ENCODE measurements at places on chromosomes 13 and 19.

DNA sequence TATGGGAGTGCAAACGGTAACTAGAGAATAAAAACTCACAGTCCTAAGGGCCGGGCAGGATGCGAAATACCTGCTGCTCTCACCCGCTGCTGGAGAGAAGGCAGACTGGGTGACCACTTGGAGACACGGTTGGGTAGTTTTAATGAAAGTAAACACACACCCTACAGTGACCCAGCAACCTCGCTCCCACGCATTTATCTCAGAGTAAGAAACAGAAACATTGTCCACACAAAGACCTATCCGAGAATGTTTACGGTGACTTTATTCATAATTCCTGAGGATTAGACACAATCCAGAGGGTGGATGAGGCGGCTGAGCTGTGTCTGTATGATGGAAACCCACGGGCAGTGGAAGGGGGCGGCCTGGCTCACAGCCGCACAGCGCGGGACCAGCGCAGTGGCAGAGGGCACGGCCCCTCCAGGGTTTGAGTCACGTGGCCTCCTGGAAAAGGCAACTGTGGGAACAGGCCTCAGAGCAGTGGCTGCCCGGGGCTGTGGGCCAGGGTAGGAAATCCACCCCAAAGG lies 73.5 kb upstream of the C13orf46 start:
- DNase-seq, result no peak

DNA sequence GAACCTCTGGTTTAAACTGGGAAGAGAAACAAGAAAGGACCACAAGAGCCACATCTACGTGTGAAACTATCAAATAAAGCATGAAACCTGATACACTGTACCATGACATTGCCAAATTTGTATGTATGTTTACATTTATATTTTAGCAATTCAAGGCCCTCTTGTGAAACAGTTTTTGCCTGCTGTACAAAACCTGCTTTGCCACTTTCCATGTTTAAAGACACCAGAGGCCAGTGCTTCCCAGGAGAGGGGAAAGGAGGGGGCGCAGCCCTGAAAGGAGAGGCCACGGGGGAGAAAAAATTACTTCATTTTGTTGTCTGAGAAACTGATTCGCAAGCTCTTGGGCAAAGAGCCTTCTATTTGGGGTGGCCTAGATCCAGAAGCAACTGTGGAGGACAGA lies 124.8 kb downstream of the DCLK1 start:
- DNase-seq, result no peak

- DNase-seq, result no peak
Measured at GRCh38 chr19:11554160-11554559, 4.9 kb downstream of the ELOF1 start.

DNA sequence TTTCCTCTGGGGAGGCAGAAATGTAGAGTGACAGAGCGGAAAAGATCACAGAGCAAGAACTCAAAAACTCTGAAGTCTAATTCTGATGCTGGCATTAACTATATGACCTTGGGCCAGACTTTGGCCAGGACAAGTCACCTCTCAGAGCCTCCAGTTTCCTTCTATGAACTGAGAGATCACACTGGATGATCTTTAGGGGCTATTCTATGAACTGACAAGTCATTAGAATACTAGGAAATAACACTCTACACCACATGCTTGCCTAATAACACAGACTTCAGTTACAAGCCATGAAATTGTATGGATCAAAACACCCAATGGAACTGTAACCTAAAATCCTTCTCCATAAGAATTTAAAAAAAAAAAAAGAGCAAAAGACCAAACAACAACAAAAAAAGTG lies 16.9 kb downstream of the SLC25A30 start:
- DNase-seq, result no peak

GRCh38 chr13:79973533-79973963 lies 367.4 kb downstream of the SPRY2 start:
- DNase-seq, result no peak

DNA sequence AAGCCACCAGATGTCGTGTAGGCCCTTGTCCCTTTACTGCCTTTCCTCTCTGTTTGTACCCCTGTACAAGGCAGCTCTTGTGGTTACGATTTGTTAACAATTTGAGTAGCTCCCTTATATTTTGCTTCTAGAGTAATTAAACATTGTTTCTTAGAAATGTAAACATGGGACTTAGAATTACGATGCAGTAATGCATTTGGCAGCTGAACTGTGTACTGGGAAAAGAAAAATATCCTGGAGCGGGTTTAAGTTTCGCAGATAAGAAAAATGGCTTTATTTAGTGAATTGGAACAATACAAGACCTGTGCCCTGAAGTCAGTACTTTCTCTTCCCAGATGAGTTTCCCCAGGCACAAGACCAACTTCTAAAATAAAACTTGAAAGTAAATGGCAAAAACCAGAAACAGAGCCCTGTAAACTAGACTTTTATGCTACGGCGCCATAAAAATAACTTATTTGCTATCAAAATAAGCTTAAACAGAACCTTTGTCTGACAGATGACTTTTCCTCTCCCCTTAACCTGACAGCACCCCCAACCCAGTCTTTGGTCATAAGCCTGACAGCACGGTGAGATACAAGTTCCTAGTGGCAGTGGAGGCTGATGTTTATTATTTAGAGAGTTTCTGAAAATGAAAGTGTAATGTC lies 63.0 kb downstream of the LRCH1 start:
- no peak for DNase-seq

GRCh38 chr19:12973236-12973635 lies 3.9 kb downstream of the DAND5 start:
- no peak for DNase-seq

DNA sequence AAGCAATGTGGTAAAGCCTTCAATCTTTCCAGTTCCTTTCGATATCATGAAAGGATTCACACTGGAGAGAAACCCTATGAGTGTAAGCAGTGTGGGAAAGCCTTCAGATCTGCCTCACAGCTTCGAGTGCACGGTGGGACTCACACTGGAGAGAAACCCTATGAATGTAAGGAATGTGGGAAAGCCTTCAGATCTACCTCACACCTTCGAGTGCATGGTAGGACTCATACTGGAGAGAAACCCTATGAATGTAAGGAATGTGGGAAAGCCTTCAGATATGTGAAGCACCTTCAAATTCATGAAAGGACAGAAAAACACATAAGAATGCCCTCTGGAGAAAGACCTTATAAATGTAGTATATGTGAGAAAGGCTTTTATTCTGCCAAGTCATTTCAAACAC lies 15.6 kb upstream of the ZNF763 start:
- DNase-seq, result no peak

DNA sequence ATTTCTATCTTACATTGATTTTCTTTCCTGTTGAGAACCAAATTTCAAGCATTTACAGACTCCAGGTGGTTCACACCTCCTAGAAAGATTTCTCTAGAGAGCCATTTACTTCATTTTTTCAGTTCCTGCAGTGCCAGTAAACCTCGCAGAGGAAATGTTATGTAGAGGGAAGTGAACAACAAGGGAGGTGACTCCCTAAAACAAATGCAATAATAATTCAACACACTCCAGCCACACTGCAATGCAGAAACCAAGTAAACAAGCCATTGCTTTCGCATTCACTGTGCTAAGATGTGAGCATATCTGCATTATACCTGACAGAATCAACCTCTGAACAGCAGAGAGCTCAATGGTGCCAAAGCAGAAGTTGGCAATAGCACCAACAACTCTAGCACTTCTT lies 215.1 kb downstream of the RBM26 start:
- DNase-seq, result no peak

DNA sequence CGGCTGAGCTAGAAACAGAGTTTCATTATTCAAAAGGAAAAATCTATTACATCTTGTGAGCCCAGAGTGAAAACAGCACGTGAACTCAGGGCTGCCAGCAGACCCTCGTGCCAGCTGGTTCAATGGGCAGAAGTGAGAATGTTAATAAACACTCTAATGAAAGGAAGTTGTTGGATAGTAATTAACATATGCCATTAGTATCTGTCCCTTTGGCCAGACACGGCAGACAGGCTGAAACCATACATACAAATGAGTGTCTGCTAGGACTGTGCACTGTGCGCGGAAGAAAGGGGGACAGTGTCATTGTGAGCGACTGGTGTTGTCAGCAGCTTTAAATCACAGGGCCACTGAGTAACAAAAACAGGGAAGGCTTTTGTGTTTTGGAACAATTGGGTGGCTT lies 121.9 kb upstream of the TSC22D1 start:
- no peak for DNase-seq

DNA sequence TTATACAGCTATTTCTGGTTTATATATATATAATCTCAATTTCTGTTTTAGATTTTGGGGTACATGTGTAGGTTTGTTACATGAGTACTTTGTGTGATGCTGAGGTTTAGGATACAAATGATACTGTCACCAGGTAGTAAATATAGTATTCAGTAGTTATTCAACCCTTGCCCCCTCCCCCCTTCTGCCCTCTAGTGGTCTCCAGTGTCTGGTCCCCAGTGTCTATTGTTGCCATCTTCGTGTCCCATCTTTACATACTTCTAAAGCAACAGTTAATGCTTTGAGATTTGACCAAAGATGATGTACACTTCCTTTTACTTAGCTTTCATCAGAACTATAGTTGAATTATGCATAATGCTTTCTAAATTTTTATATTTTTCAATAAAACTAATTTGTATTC lies 1623.4 kb upstream of the PRR20A start:
- no peak for DNase-seq

GRCh38 chr13:98517576-98518310 lies 59.2 kb downstream of the STK24 start:
- no peak for DNase-seq

- no peak for DNase-seq
Measured at GRCh38 chr19:37914908-37915307, 7.9 kb downstream of the SIPA1L3 start.

DNA sequence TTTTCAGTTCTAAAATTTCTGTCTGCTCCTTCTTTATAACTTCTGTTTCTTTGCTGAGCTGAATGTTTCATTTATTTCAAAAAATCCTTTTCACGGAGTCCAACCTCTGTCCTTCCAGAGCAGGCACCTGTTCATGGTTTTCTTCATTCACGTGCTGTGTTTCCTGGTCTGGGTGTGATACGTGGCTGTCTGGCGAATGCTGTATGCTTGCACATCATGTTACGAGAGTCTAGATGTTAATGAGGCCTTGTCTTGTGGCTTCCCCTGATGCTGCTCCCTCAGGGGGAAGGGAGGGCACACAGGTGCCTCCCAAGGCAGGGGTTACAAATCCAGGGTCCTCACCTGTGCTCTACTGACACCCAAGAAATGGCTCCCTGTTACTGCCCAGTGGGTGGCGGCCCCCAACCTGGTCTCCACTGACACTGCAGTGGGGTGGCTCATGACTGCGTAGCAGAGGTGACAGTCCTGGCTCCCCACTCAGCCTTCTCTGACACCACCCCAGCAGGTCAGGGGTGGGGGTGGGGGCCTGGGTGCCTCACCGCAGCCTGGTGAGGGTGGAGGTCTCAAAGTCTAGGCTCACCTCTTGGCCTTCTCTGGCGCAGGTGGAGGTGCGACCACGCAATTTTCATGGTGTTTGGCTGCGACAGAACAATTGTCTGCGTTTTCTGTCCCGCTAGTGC lies 20.1 kb upstream of the RAB20 start:
- no peak for DNase-seq

DNA sequence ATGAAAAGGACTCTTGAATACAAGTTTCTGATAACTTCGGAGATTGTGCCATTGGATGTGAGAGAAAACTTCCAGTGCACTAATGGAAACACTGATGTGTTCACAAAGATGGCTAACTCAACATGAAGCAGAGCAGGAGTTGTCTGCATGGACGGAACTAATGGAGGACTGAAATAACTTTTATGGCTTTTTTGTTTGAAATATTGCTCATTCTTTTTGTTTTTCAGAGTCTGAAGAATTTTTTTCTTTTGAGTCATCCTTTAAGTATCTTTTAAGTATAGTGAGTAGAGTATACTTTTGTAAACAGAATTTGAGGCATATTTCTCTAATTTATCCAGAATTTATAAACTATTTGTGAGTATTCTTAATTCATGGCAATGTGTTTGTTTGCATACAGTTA lies 25.7 kb downstream of the CRYL1 start:
- no peak for DNase-seq

- DNase-seq, result no peak
Measured at GRCh38 chr13:94444826-94445225, 34.7 kb downstream of the DCT start.

DNA sequence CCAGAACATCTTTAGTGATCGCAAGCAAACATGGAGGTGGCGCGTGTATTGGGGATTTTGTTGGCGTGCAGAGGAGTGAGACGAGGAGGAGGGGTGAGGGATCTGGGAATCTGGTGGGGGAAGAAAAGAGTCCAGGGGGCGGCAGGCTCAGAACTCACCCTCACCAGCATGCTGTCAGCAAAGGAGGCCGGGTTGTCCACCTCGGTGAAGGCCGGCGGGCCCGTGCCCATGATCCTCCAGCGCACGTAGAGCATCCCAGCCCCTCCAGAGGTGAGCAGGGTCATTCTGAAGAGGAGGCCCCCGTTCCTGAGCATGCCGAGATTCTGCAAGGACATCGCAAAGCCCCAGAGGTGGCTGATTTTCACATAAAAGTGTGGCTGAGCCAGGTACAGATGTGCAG lies 37.2 kb downstream of the TMTC4 start:
- no peak for DNase-seq

GRCh38 chr19:3593156-3593555 lies 7.9 kb downstream of the GIPC3 start:
- DNase-seq, result no peak

DNA sequence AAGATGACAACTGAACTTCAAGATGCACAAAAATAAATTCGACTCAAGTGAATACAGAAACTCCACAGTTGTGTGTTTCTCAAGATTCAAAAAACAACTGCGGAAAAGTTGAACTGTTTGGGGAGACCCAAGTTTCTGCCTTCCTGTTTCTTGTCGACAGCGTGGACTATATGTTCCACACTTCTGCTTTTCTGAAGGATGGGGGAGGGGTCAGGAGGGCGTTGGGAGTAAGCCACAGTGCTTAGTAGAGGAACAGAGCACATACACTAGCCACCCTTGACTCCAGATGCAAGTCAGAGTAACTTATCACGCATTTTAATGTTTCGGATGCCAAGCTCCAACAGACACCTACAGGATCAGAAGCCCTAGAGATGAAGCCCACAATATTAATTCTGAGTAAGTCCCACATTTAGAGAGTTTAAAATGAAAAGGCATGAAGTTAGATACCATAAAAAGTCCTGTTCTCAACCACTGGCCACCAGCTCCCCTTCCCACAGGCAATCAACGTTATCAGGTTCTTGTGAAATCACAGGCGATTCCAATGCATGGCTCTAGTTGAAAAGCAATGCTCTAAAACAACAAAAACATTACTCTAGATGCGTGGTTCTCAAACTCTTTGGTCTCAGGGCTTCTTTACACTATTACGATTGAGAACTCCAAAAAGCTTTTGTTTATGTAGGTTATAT lies 4.2 kb downstream of the TUBGCP3 start:
- no peak for DNase-seq

DNA sequence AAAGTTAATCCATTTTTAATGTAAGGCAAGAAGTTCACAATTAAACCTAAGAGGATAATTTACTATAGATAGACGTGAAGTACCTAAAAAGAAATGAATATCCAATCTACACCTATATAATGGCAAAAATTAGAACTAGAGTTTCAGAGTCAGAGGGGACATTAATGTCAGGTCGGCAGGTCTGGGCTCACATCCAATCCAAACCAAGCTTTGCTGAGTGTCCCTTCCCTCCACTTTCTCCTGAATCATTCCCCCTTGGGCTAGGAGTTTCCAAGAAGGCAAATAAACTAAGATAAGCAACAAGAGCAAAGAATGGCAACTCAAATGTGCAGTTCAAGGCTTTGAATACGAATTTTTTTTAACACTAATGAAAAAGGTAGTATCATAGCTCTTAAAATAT lies 2.9 kb downstream of the FLT3 start:
- DNase-seq, result no peak

GRCh38 chr13:87736849-87737385 lies 65.7 kb downstream of the SLITRK5 start:
- DNase-seq, result no peak

GRCh38 chr13:79560954-79561353 lies 80.0 kb downstream of the NDFIP2 start:
- DNase-seq, result no peak
